ENCODE measurements at places on chromosomes 16 and 17.

- no peak for DNase-seq
Measured at GRCh38 chr16:65118871-65119270, 3.0 kb downstream of the CDH11 start.

DNA sequence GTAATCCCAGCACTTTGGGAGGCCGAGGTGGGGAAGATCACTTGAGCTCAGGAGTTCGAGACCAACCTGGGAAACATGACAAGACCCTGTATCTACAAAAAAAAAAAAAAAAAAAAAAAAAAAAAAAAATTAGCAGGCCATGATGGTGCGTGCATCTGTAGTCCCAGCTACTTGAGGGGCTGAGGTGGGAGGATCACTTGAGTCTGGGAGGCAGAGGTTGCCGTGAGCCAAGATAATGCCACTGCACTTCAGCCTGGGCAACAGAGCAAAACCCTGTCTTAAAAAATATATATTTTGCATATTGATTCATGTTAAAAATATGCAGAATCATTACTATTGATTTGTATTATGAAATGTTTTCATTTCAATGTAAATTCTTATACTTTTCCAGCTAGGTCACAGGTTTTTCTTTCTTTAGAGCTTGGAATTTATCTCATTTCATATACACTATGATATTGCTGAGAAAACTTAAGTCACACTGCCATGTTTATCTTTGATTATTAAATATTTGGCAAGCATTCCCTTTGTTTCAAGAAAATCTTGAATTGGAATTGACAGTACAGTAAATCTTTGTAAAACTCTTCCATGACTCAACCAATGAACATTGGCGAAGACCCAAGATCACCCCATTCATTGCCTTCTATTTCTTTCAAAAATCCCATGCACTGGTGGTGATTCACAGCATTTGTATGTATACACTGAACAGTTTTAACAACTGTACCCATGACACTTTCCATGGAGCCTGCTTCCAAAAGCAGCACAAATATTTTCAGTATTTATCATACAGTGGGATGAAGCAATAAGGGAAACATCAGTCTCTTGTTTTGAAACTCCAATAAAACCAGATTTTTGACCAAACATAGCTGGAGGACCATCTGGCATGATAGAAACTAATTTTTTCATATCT lies 83.5 kb upstream of the TNRC6A start:
- DNase-seq = no peak

DNA sequence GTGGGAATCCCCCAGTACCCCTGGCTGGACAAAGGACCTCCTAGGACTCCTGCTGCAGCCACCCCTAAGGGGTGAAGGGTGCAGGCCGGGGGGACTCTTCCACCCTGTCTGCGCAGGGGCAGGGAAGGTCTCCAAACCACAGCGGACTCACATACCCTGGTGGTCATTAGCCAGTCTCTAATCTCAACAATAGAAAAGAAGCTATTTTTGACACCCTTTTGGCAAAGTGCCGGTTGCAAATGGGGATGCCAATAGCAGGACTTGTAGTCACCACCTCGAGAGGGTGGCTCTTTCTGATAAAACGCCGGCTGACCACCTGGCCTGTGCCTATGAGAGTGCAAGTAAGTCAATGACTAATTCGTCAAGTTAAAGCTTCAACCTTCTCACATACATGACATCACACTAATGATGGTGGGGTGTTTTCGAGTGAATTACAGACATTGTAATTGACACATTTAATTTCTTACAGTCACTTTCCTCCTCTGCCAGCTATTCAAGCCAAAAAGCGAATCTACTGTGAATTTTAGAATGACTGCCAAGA lies 23.1 kb upstream of the DNAH17 start:
- no peak for DNase-seq

DNA sequence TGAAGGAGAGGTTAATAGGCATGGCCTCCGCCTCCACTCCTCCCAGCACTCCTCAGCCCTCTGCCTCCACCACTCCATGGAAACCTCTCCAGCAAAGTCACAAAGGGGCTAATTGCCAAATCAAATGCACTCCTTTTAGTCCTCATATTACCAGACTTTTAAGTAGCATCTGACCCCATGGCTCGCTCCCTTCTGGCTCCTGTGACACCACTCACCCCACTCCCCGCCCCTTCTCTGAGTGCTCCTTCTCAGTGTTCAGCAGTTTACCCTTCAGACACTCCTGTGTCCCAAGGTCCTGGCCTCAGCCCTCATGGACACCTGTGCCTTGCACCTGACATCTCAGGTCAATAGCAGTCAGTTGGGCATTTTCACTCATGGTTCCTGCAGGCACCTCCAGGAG lies 243.5 kb upstream of the CCL2 start:
- DNase-seq = no peak

DNA sequence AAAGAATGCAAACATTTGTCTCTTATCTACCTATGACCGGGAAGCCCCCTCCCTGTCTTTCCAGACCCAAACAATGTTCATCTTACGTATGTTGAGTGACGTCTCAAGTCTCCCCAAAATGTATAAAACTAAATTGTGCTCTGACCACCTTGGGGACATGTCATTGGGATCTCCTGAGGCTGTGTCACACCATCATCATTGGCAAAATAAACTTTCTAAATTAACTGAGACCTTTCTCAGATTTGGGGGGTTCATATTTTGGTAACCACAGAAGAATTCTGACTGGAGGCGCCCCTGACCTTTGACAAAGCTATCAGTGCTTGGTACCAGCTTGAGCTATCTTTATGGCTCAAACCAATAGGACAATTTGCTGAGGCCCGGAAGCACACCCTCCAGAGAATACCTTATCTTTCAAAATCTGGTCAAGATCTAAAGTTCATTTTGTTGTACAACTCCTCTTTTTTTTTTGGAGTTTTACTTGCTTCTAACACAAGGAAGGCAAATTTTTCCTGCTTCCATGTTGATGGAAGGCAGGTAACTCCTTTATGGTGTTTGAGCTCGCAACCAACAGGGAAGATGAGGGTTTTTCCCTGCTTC lies 2.5 kb upstream of the LDHD start:
- DNase-seq = no peak

GRCh38 chr17:21167303-21167702 lies 40.5 kb downstream of the DHRS7B start:
- no peak for DNase-seq

DNA sequence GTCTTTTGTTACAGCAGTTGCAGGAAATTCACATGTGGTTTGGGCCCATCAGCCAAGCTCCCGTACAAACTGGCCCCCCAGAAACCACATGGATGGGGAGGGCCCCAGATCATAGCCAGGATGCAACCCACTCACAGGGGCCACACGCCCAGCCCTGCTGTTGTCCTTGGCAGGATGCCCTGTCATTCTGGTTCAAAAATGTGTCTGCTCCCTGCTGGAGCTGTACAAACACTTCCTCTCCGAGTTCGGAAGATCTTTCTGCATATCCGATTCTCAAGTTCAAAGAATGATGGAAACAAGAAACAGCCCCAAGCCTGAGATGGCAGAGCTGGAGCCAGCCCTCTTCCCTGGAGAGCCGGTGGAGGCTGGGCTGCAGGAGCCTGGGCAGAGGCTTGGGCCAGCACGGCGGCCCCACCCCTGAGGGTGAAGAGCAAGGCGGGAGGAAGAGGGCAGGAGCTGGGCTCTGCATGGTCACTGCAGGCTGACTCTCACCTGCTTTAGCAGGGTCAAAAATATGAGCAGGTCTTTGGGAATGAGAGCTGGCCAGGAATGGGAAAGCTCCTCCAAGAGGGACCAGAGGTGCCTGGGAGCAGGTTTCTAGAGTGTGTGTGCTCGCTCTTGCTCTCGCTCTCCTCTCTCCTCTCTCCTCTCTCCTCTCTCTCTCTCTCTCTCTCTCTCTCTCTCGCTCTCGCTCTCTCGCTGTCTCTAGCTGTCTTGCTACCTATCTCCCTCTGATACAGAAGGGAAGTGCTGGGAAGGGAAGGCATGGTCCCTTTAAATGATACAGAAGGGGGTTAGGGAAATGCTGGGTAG lies 34.7 kb upstream of the ENPP7 start:
- no peak for DNase-seq

- no peak for DNase-seq
Measured at GRCh38 chr16:15970202-15970601, 20.8 kb downstream of the ABCC1 start.

DNA sequence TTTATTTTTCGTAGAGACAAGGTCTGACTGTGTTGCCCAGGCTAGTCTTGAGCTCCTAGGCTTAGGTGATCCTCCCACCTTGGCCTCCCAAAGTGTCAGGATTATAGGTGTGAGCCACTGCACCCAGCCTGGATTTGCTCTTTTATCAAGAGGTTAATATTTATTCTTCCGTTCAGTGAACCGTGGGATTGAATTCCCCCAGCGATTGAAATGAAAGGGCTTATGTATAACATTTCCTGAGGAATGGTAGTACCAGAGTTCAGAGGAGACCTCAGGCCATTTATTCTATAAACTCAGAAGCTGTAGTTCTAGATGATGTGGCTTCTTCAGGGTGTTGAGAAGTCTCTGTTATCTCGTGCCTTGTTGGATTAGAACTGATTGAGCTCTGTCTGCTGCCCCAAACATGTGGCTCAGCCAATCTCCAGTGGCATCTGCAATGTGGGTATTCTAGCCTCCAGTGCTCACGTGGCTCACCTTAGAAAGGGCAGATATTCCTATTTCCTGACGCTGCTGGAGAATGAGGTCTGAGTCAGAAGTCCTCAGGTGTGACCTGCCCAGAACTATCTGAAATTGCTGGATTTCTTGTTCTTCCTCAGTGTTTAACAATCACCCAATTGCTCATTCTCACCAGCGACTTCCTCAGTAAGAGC lies 22.5 kb downstream of the HMOX2 start:
- no peak for DNase-seq

DNA sequence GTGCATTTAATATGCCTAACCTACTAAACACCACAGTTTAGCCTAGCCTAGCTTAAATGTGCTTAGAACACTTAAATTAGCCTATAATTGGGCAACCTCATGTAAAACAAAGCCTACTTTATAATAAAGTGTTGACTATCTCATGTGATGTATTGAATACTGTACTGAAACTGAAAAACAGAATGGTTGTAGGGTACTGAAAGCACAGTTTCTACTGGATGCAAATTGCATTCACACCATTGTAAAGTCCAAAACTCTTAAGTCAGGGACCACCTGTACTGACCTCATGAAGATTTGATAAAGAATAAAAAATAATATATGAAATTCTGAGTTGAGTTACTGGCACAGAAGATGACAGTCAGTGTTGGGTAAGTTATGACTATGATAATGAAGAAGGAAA lies 625.4 kb upstream of the SOX9 start:
- no peak for DNase-seq

DNA sequence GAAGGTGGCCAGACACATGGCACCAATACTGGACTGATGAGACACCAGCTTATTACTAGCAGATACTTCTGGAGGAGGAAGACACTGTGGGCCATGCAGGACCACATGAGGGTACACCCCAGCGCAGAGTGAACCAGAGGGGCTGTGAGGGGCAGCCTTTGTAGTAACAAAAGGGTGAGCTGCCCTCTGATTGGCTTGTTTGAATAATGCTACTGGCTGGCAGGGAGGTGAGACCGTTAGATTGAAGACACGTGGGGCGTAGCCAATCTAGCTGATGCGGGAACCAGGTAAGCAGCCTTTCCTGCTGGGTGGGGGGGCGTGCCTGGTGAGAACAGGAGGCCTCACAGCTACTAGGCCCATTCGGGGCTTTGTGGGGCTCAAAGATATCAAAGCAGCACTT lies 102.8 kb upstream of the SEC14L1 start:
- DNase-seq = no peak

GRCh38 chr17:62790564-62790986 lies 17.5 kb downstream of the MARCHF10 start:
- DNase-seq = no peak

- DNase-seq = no peak
Measured at GRCh38 chr16:88830258-88830657, 18.5 kb upstream of the APRT start.

GRCh38 chr16:19481296-19481695 lies 40.6 kb downstream of the GDE1 start:
- DNase-seq = no peak

DNA sequence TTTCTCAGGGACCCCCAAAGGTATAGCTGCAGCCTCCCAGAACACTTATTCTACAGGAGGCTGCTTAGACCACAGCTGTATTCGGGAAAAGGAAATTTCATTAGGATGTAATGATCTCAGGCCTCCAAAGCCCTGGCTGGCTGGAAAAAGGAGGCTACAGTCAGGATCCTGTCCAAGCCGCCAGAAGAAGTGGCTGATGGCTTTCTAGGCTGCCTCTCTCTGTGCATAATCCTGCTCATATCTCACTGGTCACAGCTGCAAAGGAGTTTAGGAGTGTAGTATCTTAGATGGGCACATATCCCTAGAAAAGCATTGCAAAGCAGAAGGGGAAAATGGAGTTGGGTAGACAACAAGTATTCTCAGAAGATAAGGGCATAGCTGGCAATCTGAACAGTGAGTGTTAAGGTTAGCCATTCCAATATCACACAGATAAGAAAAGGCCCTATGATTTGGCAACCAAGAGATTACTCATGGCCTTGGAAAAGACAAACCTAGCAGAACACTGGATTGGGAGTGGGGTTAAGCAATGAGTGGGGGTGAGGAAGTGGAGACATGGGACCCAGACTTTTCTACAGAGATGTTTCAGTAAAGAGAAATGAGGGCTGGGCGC lies 26.0 kb upstream of the PRKCA start:
- no peak for DNase-seq
